Cortex of kidney (tissue), 1 donor: ENCODE measurements at places on chromosomes 2 and 18.

DNA sequence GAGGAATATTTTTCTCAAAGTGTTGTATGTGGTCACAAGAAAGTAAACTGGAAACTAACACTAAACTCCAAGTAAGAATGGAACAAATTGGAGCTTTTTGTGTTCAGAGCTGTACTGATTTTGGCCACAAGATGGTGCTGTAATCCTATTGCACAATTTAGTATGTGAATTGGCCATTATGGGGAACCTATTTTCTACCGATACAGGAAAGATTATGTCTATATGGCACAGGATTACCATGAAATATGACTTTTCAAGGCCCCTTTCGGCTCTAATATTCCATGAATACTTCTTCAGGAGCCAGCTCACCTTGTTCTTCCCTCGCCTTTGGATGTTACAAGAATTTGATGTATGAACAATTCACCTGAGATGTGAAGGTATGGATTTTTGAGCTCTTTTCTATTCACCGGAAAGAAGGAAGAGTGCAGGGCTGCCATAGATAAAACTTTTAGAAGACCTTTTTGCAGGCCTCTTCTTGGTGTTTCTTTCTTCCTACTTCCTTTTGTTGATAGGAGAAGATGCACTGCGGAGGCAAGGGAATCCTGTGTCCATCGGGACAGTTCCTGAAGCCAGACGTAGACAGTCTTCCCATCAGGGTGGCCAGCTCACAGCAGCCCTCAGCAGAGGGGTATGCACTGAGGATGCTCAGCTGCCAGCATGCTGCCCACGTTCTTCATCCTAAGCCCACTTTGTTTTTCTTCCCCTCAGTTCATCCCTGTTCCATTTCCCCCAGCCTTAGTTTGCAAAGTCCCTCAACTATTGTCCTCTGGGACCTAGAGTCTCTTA lies 13.3 kb downstream of the MRPL44 start:
- DNase-seq = no peak

- no peak for DNase-seq
These were observed 363.6 kb downstream of the CTNNA2 start for GRCh38 chr2:79876430-79876829.

- DNase-seq = no peak
These were observed 78.3 kb upstream of the FZD5 start for GRCh38 chr2:207847807-207848544.

DNA sequence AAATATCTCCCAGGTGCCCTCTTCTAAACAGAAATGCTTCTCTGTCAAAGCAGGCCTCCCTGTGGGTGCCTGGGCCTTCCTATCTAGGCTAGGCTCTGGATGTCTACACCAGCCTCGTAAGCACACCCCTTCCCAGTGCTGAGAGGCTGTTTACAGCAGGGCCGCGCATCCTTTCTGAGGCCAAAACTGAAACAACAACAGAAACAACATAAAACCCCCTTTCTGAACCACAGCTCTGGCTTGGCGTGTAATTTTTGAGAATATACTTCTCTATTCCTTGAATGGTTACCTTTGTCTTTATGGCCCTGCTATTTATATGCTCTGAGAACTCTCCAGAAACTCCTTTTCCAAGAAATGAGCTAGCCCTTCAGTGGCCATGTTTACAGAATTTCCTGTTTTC lies 118.4 kb downstream of the BCL2L11 start:
- DNase-seq = no peak

DNA sequence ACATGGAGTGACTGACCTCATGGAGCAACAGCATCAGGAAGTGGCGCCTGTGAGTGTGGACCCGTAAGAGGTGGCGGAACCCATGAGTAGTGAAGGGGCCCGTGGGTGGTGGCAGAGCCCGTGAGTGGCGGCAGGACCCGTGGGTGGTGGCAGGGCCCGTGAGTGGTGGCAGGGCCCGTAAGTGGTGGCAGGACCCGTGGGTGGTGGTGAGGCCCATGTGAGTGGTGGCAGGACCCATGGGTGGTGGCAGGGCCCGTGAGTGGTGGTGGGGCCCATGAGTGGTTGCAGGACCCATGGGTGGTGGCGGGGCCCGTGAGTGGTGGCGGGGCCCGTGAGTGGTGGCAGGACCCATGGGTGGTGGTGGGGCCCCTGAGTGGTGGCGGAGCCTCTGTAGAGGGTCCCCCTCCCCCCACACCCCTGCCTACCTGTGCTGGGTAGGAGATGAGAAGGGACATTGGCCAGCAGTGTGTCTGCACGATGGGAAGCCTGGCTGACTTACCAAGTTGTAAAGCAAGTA lies 407.7 kb upstream of the SALL3 start:
- no peak for DNase-seq

DNA sequence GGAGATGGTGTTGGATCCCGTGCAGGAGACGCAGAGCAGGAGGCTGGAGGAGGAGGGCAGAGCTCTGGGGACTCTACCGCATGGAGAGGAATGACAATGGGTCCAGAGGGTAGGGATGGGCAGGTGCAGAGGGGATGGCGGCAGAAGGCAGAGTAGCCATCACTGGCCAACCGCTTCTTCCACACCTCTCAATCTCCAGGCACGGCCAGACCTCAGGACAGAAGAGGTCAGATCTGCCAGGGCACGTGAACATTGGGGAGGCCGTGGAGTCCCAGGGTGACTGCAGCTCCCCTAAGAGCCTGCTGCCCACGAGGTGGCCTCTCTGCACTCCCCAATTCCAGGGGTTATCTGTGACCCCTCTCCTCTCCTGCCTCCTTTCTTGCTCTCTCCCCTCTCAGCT lies 162.7 kb upstream of the HDAC4 start:
- DNase-seq = no peak

DNA sequence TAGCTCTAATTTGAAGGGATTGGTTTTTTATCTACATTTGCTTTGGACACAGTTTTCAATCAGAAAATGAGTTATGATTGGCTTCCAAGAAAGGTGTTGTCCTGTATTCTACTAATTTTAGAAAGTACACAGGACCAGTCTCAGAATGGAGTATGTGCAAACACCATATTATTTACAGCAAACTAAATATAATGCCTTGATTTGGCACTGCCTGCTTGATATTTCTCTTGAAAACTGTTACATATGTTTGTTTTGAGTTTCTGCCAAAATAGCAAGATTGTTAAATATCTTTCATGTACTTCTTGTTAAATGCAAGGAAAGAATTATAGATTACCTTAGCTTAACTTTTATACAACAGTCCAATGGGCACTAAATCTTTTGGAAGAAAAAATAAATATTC lies 694.9 kb downstream of the KCNJ3 start:
- no peak for DNase-seq

DNA sequence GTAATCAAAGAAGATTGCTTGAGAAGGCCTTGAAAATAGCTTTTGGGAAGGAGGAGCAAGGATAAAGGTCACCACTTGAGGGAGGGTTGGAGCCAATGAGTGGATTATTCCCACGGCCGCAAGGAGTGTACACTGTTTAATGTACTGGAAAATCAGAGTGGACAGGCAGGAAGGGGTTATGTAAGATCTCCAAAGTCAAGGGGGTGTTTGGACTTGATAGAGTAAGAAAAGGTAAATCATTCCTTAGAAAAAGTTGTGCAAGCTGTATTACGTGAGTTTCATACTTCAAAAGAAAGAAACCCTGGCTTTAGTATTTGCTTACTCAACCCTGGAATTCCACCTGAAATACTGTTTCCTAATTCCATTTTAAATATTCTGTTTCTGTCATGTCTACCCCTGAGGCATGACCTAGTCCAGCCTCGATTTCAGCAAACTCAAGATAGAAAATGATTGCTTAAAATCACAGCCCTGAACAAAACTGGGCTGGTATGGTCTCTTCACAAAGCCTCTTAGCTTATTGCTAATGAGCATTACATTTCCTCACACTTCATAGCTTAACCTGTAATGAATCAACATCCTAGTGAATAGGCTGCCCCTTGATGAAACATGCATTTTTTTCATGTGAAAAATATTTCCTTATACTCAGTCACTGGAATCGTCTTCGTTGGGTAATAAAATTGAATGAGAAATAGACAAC lies 1.1 kb downstream of the MREG start:
- DNase-seq = no peak

DNA sequence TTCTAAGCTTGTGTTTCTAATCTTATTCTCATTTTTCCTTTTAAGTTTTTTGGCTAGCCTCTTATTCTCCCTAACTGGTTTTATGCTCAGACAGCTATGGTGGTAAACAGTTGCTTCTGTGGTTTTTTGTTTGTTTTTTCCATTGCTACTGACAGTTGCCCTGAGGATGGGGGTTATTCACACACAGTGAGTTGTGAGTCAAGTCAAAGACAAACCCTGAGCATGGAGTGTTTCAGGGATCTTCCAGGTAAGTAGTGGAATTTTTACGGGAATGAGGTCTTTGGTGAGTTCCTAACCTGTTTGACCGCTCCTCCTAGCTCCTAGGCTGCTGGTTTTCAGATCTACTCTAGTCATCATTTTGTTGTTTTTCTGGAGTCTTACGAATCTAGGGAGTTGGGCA lies 162.8 kb downstream of the ZNF407 start:
- DNase-seq = no peak

- no peak for DNase-seq
These were observed 2.5 kb downstream of the RTN4 start for GRCh38 chr2:55047677-55048299.

GRCh38 chr18:26703170-26703930 lies 155.0 kb upstream of the KCTD1 start:
- no peak for DNase-seq

DNA sequence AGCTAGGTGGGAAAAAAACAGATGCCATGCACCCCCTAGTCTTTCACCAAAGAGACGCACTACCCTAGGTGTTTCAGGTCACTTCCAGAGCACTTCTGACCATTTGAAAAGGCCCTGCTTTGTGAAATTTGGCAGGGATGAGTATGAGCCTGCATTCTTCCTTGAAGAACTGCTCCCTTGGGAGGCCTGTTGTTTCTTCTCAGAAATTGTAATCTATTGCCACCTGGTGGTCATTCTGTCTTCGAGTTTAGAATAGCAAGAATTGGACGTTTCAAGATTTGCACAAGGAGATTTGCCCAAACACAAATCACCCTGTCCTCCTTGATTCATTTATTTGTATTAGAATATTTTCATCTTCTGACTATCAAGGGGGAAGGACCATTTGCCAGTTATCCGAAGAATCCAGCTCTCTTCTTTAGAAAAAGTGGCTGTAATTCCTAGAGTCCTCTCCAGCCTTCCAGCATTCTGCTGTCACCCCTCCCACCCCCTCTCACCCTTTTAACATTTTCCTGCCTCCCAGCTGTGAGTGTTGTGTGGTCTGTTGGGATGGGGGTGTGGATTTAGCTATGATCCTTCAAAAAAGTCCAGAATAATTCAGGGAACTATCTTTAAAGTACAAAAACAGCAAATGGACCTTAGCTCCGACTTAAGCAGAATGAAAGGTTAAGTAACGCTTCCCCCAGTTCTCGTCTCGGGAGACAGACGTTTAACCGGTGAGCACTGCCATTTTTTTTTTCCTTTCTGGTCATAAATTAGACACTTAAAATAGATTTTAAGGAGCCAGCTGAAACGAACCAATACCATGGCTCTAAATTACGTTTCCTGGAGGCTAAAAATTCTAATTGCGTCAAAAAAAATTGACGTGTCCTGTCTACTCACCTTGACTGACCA lies 3.7 kb upstream of the GAD1 start:
- no peak for DNase-seq

GRCh38 chr2:45839508-45840251 lies 188.2 kb downstream of the PRKCE start:
- DNase-seq = no peak

DNA sequence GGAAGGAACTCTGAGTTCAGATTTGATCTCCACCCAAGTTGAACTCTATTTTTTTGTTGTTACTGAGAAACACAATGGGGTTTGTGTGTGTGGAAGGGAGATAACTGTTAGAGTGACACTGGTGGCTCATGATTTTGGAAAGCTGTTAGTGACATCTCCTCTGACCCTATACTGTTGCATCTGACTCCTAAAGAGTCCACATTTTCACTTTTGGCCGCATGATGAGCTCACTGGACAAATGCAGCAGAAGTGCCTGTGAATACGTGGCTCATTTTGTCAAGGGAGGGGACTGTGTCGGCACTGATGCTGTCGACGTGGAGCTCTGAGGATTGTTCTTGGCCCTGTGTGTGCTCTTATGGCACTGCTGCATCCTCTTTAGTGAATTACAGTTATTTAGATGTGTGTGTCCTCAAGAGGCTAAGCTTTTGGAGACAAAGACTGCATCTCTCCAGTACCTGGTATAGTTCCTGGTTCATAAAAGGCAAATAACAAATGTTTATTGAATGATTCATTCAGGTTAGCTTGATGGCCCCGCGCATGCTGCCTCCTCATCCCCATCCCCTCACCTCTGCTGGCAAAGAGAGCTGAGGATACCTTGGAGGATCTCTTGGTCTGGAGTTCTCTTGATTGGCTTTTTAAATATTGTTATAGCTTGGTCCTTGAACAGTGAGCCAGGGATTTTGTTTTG lies 135.4 kb downstream of the PHLPP1 start:
- DNase-seq = no peak

- no peak for DNase-seq
These were observed 733.6 kb upstream of the SALL3 start for GRCh38 chr18:78246050-78246449.

DNA sequence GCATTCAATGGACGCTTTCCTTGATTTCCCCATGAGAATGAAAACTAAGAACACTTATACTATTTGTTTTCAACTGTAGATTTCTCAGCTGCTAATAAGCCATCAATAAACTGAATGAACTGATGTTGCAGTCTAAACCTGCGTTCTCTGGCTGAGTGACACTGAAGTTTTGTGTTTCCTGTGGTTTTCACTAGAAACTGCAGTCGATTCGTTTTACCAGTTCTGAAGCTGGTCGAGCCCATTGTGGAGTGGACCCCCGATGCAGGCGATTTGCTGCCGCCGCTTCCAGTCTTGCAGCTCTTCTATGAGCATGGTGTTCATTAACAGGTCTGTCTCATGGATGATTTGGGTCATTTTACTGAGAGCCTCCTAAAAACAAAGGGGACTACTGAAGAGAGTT lies 50.6 kb upstream of the STAT1 start:
- no peak for DNase-seq

GRCh38 chr18:69239849-69240674 lies 160.6 kb upstream of the DOK6 start:
- DNase-seq = no peak

DNA sequence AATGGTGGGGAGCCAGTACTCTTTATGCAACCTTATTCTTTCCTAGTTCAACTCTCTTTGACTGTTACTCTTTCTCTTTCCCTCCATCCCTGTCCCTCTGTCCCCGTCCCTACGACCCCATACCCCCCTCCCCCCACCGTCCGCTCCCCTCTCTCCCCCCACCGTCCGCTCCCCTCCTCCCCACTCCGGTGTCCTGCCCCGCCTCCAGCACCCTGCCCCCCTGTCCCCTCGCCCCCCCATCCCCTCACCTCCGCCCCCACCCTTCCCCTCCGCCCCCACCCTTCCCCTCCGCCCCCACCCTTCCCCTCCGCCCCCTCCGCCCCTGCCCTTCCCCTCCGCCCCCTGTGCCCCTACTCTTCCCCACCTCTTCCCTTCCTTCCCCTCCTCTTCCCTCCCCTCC lies 128.4 kb downstream of the LPIN1 start:
- DNase-seq = no peak

GRCh38 chr18:63409301-63409700 lies 13.0 kb downstream of the VPS4B start:
- DNase-seq = no peak
